ENCODE measurements at places on chromosomes 13 and 19.

DNA sequence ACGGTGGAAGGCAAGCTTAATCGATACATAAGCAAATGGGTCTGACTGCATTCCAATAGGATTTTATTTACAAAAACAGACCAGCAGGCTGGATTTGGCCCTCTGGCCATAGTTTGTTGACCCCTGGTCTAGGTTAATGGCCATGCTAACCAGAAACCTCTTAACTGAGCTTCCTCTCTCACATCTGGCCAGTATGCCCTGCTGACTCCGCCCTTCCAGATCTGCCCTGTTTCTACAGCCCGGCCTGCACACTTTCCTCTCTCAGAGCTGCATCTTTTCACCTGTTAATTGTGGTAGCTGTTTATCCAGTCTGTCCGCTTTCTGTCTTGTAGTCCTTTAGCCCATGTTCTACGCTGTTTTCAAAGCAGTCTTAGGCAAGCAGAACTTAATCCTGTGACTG is 25.6 kb downstream of the EDNRB start:
- DNase-seq: no peak

DNA sequence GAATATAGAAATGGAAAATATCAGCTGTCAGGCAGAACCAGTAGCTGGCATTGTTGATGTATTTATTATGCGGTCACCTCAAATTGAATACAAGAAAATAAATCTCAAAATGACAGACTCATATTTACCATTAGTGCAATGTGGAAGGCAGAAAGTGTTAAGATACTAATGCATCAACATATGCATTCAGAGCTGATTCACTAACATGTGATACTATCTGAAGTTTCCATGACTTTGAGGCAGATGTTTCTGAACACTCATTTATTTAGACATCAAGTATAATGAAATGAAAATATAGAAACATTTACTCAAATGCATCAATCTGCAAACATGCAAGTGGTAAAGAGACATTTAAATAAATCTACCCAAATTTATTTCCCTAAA is 474.2 kb upstream of the SLC10A2 start:
- DNase-seq: no peak

GRCh38 chr13:73571376-73571775 is 512.6 kb downstream of the KLF5 start:
- DNase-seq: no peak

GRCh38 chr19:29923653-29924052 is 18.4 kb upstream of the URI1 start:
- DNase-seq: no peak

GRCh38 chr19:2524840-2525723 is 49.2 kb downstream of the GADD45B start:
- DNase-seq: no peak

DNA sequence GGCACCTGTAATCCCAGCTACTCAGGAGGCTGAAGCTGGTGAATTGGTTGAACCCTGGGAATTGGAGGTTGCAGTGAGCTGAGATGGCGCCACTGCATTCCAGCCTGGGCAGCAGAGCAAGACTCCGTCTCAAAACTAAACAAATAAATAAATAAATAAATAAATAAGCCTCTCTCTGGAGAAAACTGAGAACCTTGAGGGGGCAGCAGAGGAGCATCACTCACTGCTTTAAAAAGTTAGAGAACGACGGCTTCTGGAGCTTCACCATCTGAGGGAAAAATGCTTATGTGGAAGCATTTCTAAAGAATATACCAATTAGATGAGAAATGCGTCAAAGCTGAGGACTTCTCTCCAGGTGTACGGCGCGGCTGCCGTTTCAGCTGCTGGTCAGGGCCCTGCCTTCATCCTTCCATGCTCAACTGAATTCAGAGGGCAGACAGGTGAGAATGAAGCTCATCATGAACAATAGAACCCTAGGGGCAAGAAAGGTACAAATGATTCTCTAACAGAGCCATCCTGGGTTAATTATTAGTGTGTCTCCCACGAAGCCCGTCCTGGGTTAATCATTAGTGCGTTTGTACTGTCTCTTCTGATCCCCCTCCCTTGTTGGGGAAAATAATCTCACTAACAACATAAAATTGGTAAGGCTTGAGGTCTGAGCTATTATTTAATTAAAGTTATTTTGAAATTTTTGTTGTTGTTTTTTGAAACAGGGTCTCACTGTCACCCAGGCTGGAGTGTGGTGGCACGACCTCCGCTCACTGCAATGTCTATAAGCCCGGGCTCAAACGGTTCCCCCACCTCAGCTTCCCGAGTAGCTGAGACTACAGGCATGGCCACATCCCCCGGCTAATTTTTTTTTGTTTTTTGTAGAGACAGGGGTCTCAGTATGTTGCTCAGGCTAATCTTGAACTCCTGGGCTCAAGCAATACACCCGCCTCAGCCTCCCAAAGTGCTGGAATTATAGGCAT is 80.1 kb downstream of the IPO5 start:
- DNase-seq: no peak

- no peak for DNase-seq
These were observed 50.8 kb downstream of the TSSK6 start for GRCh38 chr19:19464339-19465098.

DNA sequence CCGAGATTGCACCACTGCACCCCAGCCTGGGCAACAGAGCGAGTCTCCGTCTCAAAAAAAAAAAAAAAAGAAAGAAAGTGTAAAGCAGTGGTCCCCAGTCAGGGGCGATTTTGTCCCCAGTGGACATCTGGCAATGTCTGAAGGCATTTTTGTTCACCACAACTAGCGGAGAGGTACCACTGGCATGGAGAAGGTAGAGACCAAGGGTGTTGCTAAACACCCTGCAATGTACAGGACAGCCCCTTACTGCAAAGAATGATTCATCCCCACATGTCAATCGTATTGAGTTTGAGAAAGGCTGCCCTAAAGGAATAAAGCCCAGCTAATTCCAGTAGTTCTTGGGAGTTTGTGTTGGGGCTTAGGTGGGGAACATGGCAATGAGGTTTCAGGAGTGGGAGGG is 38.7 kb downstream of the CYP4F2 start:
- DNase-seq: no peak

GRCh38 chr19:49455773-49456172 is 2.7 kb downstream of the ALDH16A1 start:
- DNase-seq: no peak

- DNase-seq: no peak
These were observed 1.8 kb downstream of the ACOD1 start for GRCh38 chr13:76950101-76950500.

DNA sequence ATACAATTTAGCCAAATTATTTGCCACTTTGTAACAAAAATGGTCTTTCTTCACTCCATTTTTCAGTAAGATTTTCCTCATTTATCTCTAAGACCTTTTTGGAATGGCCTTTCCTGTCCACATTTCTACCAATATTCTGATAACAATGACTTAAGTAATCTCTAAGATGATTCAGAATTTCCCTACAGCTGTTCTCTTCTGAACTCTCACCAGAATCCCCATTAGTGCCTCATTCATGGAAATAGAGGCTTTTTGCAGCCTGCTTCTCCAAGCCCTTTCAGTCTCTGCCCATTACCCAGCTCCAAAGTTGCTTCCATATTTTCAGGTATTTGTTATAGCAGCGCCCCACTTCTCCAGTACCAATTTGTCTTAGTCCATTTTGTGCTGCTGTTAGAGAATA is 867.0 kb downstream of the GPC5 start:
- no peak for DNase-seq

DNA sequence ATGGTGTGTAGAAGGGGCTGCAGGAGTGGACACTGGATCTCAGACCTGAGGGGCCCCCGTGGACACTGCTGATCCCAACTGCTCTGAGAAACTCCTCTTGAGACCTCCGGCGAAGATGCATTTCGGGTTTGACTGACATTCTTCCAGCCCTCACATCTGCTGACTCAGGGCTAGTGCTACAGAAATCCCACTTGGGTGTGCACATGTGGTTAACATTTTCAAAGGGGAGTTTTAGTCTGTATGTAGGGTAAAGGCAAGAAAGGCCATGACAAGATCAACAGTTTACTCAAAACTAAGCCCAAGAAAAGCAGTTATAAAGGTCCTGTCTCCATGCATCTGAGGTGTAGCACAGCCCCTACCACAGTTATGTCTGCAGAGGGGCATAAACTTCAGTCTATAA is 31.2 kb downstream of the DLEU7 start:
- no peak for DNase-seq

GRCh38 chr19:49872245-49873128 is 4.7 kb downstream of the AKT1S1 start:
- DNase-seq: no peak

DNA sequence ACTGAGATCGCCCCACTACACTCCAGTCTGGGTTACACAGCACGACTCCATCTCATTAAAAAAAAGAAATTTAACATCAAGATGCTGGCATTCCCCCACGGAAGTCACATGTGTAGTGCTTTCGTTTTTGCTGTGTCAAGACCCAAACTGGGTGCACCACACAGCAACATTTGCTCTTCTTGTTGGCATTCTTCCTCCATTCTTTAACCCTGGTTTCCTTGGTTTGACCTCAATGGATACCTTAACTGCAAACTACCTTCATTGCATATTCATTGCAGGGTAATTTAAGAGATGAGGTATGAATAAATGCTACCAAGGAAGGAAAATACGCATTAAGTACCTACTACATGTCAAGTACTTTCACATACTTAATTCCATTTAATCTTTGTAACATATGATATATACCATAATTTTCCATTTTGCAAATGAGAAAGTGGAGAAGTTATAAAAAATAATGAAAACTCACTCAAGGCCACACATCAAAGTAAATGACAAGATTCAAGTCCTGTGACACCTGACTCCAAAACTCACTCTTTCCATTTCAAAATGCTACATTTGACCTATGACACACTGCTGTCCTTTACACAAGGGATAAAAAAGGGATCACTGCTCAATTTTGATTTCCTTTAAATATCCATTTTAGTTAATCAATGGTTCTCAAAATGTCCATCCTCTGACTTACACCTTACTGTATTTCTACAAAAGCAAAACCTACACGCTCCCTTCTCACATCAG is 59.2 kb downstream of the STK24 start:
- DNase-seq: no peak

DNA sequence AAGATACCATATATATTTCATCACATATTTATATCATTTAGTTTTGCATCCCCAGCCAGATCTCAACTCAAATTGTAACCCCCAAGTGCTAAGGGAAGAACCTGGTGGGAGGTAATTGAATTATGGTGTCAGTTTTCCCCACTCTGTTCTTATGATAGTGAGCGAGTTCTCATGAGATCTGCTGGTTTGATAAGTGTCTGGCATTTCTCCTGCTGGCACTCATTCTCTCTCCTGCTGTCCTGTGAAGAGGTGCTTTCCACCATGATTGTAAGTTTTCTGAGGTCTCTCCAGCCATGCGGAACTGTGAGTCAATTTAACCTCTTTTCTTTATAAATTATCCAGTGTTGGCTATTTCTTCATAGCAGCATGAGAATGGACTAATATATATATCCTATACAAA is 462.5 kb upstream of the SLITRK5 start:
- DNase-seq: no peak

- no peak for DNase-seq
These were observed 156.3 kb downstream of the TBC1D4 start for GRCh38 chr13:75325711-75326110.

DNA sequence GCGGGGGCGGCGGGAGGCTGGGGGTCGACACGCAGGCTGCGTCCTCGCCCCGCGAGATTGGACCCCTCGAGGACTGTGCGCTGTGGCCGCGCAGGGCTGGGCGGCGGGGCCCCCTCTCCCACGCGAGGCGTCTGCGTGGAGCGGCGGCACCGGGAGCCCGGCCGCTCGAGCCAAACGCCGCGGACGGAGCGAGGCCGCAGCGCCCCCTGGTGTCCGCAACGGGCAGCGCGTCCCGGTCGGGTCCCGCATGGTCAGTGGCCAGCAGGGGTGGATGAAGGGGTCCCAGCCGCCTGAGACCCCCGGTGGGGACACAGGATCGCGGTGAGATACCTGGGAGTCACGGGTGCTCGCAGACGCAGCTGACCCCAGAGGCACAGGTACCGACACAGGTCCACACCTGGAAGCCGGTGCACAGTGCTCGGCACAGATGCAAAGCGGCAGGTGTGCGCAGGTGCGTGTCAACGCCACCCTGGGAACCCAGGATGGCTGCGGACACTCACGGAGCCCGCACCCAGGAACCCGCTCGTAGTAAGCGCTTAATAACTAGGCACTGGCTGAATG is 2.1 kb upstream of the CIRBP start:
- peak; percentile 68 for DNase-seq

DNA sequence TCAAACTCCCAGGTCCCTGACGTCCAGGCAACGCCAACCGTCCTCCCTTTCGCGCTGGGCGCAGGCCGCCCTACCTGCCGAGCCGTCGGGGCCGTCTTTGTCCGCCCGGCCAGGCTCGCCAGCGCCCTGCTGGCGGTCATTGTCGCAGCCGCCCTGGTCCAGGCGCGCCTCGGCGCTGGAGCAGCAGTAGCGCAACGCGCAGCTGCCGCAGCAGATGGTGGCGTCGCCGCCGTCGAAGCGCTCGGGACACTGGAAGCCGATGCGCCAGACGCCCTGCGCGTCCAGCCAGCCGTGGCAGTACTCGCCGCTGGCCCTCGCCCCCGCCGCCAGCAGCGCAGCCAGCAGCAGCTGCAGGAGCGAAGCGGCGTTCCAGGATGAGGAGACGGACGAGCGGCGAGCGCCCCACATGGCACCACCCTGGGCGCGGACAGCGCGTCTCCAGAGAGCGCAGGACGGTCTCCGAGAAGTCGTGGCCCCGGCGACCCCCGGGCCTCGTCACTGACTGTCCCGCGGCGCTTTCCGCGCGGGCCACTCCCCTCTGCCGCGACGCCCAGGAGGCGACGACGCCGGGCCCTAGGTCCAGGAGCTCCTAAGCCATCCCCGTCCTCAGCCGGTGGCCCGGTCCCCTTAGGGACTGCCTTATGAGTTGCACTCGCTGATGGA is 1.1 kb downstream of the SHISA2 start:
- DNase-seq: no peak

DNA sequence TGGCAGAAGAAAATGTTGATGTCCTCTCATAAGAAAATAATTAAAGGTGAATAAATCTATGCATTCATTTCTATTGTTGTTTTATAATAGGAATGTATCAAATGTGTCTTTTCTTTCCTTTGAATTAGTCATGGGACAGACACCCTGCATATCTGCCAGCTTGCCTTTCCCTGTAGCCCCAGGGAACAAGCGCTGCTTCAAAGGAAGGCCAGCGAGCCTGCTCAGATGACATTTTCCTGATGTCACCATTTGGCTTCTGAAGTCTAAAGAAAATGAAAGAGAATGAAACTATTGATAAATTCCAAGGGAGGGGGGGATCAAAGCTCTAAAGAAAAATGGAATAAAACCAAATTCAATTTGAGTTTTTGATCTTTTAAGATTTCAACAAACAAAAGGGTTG is 574.8 kb downstream of the IRS2 start:
- no peak for DNase-seq

GRCh38 chr19:3942790-3943409 is 10.0 kb downstream of the NMRK2 start:
- no peak for DNase-seq

DNA sequence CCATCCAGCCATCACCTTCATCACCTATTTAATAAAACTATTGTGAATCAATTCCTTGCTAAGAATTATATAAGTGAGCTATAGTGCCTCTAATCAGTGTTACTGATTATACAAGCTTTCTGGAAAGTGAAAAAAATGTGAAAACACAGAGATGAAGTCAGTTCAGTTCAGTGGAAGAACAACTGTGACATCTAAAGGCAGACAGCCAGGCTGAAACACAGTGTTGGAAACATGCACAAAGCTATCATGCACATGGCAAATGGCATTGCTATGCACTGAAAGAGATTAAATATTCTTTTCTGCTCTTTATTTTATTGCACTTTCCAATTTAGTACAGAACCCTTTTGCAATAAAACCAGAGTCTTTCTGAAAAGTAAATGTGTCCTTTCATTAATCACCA is 294.0 kb downstream of the RBM26 start:
- no peak for DNase-seq

Measured in activated effector memory CD4-positive, alpha-beta T cell treated with Interleukin-2 at 50 U/mL for 16 hours (primary cell).